Aorta (tissue), 5 donors: ENCODE measurements at places on chromosomes 7 and 10. TPM values are rescaled to one million over a fixed set of nuclear protein-coding genes. Genes with fewer than 3 reads are reported as not detected.

DNA sequence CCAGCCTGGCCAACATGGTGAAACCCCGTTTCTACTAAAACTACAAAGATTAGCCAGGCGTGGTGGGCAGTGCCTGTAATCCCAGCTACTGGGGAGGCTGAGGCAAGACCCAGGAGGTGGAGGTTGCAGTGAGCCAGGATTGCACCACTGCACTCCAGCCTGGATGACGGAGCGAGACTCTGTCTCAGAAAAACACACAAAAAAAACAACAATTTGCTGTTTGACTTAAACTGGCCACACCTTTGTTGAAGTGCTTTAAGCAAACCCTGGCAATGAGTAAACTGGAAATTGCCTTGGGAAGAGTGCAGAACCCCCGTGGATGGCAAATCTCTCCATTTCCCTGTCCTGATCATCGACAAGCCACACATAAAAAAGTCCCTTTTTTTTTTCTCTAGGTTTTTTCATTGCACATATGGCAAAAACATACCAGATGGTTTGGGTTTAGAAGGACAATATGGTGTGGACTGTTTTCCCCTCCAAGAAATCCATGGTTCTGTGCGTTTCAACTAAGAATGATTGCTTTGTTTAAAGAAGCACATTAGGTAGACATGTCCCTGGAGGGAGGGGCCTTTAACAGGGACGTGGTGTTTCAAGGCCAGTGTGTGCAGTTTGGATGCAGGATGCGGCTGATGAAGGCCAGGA is 76.9 kb downstream of the NRP1 start:
- H3K4me1 ChIP-seq: no peaks in the 10 kb centered on the region
- H3K4me3 ChIP-seq: no peak overlapping the region
- no peak for DNase-seq
- H3K27me3 ChIP-seq: no peaks in the 10 kb centered on the region
- no peak overlapping the region for H3K27ac ChIP-seq

GRCh38 chr7:108351729-108352131 is 104.5 kb downstream of the NRCAM start:
- no peak overlapping the region for H3K27ac ChIP-seq
- H3K4me3 ChIP-seq: no peak overlapping the region
- H3K36me3 ChIP-seq: no peaks in the 10 kb centered on the region
- DNase-seq: no peak
- H3K4me1 ChIP-seq: no peaks in the 10 kb centered on the region

- no peaks in the 10 kb centered on the region for H3K36me3 ChIP-seq
- H3K27me3 ChIP-seq: no peaks in the 10 kb centered on the region
- peaks cover 17% of the 10 kb centered on the region for H3K4me1 ChIP-seq
- H3K4me3 ChIP-seq: no peak overlapping the region
Observed at GRCh38 chr7:137933270-137934017, 68.4 kb downstream of the CREB3L2 start.

DNA sequence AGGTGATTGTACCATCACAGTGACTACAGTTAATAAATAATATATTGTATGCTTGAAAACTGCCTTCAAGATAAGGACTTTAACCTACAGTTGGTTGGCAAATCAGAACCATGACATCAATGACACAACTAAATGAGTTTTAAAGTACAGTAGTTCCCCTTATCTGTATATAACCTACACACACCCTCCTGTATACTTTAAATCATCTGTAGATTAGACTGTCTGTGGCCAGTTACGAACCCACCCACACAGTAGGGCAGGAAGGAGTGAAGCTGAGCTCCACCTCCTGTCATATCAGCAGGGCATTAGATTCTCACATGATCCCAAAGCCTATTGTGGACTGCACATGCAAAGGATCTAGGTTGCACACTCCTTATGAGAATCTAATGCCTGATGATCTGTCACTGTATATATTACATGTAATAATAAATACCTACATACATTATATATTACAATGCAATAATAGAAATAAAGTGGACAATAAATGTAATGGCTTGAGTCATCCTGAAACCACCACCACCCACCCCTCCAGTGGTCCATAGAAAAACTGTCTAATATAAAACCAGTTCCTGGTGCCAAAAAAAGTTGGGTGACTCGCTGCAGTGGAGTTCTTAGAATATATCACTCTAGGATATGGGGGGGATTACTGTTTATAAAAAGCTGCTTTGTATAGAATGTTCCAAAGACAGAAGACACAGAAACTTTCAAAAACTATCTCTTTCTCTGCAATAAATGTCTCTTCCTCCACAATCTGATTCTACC is 5.6 kb downstream of the TPK1 start:
- H3K27me3 ChIP-seq: no peaks in the 10 kb centered on the region
- H3K4me1 ChIP-seq: no peaks in the 10 kb centered on the region
- no peak for DNase-seq
- H3K4me3 ChIP-seq: no peak overlapping the region
- no peak overlapping the region for H3K27ac ChIP-seq

- H3K27ac ChIP-seq: no peak overlapping the region
- peak; percentile 78 for DNase-seq
- no peak overlapping the region for H3K4me3 ChIP-seq
- no peaks in the 10 kb centered on the region for H3K27me3 ChIP-seq
- H3K4me1 ChIP-seq: no peaks in the 10 kb centered on the region
- no peaks in the 10 kb centered on the region for H3K36me3 ChIP-seq
Observed at GRCh38 chr7:464454-465401, 54.9 kb downstream of the PDGFA start.

DNA sequence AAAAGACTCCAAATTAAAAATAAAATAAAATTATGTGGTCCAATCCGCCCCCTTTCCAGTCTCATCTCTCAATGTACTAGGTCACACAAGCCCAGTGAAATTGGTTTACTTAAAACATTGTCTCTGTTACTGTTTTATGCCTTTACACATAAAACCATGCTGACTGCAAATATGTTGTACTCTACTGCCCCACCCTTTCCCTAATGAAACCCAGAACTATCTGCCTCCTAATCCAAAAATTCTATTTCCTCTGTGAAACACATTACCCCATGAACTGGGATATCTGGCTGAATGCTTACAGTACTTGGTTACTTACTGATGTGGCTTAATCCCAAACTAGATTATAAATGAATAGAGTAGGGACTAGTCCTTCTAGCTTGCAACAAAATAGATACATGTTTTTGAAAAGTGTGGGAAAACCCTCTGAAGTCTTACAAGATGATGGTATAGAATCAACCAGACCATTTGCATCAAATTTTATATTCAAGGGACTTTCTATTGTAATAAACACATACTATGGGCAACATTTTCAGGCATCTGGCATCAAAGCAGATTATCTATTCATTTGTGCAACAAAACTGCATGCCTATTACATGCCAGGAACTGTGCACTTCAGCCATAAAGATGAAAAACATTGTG is 10.0 kb upstream of the KMT2E start:
- H3K4me3 ChIP-seq: no peak overlapping the region
- H3K4me1 ChIP-seq: peaks cover 2% of the 10 kb centered on the region
- H3K27me3 ChIP-seq: no peaks in the 10 kb centered on the region
- DNase-seq: no peak
- peak overlapping the region; percentile 77 for H3K27ac ChIP-seq

- H3K27me3 ChIP-seq: no peaks in the 10 kb centered on the region
- DNase-seq: no peak
- H3K4me1 ChIP-seq: no peaks in the 10 kb centered on the region
- H3K36me3 ChIP-seq: no peaks in the 10 kb centered on the region
- H3K4me3 ChIP-seq: no peak overlapping the region
- no peak overlapping the region for H3K27ac ChIP-seq
Observed at GRCh38 chr7:67604461-67605386, 608.1 kb downstream of the TYW1 start.

GRCh38 chr10:83673316-83673715 is 466.0 kb upstream of the GHITM start:
- H3K4me1 ChIP-seq: no peaks in the 10 kb centered on the region
- no peak for DNase-seq
- H3K36me3 ChIP-seq: no peaks in the 10 kb centered on the region
- H3K27ac ChIP-seq: no peak overlapping the region

DNA sequence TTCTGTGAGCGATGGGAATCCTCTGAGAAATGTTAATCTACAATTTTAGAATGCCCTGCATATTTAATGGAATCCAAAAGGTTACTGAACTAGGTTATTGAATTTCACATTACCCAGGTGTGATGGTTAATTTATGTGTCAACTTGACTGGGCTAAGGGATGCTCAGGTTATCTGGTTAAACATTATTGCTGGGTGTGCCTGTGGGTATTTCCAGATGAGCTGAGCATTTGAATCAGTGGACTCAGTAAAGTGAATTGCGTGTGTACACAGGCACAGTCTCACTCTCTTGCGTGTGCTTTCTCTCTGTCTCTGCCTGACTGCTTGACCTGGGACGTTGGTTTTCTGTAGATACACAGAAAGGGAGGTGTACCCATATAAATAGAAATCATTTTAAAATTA is 21.7 kb downstream of the RNF32 start:
- H3K36me3 ChIP-seq: no peaks in the 10 kb centered on the region
- no peak overlapping the region for H3K4me3 ChIP-seq
- H3K27ac ChIP-seq: no peak overlapping the region
- H3K27me3 ChIP-seq: no peaks in the 10 kb centered on the region
- DNase-seq: no peak

DNA sequence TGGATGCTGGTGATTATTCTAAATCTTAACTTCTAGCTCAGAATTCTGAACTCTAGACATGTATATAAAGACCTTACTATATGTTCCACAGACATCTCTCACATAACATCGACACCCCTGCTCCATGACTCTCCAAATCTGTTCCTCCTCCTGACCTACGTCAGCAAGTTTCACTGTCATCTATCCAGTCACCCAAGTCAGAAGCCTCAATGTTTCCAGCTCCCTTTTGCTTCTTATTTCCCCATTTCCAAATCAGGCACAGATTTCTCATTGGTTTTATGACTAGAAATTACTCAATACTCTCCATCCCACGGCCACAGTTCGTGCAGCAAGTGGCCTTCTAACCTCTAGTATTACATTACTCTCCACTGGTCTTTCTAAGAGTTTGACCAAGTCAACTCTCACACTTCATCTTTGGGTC is 28.5 kb downstream of the EPC1 start:
- H3K4me3 ChIP-seq: no peak overlapping the region
- no peak overlapping the region for H3K27ac ChIP-seq
- DNase-seq: no peak
- peaks cover 25% of the 10 kb centered on the region for H3K4me1 ChIP-seq

DNA sequence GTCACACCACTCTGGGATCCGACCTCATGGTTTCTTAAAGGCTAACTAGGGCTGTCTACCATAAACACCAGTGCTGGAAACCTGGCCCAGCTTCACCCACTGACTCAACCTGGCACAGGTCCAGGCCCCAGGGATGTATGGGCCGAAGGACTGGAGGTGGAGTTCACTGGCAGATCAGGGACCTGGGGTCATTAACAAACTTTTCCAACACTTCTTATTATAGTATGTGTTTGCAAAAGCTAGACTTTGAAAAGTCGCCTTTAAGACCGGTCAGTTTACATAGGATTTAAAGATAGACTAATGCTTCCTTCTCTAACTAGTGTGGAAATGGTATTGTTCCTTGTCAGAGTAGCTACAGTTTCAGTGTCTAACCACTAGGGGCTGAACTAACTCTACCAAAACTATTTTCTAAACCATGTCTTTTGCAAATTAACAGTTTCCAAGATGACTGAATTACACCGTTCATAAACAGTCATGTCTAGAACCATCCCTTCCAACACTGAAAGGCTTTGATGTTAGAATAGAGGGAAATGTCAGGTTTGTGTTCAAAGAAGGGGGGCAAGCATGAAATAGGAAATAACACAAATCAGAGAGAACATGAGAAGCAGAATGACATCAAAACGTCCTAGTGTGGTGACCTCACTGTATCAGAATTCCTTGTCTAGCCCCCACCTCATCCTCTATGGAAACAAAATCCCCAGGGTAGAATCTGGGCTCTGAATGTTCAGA is 29.7 kb downstream of the STN1 start:
- H3K4me3 ChIP-seq: no peak overlapping the region
- DNase-seq: peak; percentile 96
- H3K27me3 ChIP-seq: no peaks in the 10 kb centered on the region
- no peaks in the 10 kb centered on the region for H3K36me3 ChIP-seq
- H3K27ac ChIP-seq: peak overlapping the region; percentile 60

DNA sequence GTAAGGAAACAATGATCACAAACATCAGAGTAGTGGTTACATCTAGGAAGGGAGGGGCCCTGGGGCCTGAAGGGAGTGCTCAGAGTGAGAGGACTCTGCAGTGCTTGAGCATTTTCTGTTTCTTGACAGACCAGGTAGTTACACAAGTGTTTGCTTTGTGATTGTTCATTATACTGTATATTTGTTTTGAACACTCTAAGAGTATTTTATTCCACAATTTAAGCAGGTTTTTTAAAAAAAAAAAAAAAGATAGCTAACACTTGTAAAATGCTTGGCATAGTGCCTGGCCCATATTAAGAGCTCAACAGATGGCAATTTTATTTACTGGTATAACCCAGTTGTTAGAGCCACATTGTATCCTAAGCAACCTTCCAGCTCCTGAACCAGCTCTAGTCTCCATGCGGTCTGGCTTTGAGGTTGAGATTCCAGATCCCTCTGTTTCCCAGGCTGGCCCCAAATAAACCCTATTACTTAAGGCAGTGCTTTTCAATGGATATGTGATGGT is 20.1 kb upstream of the ATXN7L1 start:
- H3K4me1 ChIP-seq: no peaks in the 10 kb centered on the region
- no peak for DNase-seq
- H3K27ac ChIP-seq: no peak overlapping the region
- no peaks in the 10 kb centered on the region for H3K27me3 ChIP-seq
- no peaks in the 10 kb centered on the region for H3K36me3 ChIP-seq

- H3K4me3 ChIP-seq: no peak overlapping the region
- no peaks in the 10 kb centered on the region for H3K4me1 ChIP-seq
- no peak for DNase-seq
- no peak overlapping the region for H3K27ac ChIP-seq
- H3K36me3 ChIP-seq: no peaks in the 10 kb centered on the region
Observed at GRCh38 chr7:76151932-76152331, 49.8 kb upstream of the SRRM3 start.

- H3K27ac ChIP-seq: no peak overlapping the region
- DNase-seq: no peak
- no peaks in the 10 kb centered on the region for H3K4me1 ChIP-seq
- no peaks in the 10 kb centered on the region for H3K27me3 ChIP-seq
- H3K4me3 ChIP-seq: no peak overlapping the region
Observed at GRCh38 chr10:99456931-99457288, 26.5 kb upstream of the GOT1 start.

DNA sequence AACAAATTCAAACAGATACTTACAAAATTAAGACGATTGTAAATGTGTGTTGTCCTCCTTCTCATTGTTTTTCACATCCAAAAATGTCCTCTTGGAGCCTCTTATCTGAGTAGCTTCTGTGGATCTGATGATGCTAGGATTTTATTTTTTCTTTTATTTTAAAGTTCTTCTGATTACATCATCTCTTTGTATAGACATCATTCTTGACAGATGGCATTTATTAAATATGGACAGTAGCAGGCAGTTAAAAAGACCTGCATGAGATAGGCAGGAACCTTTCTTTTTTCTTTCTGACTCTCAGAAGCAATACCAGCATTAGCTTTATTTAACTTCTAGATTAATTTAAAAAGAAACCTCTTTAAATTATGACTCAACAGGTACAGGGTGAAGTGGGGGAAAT is at the start of gene RPA3:
RPA3 (minus strand) TSS at position 116 of the 400 bp plus-strand sequence. CDS start 78,189 bp downstream, outside the sequence.
- H3K36me3 ChIP-seq: peaks cover 6% of the 10 kb centered on the region
- no peak for DNase-seq
- H3K4me3 ChIP-seq: no peak within 1 kb of the TSS

Gene C10orf67
- not detected for total RNA-seq

Gene CYP3A7
- not detected for total RNA-seq

Gene CALML3
- not detected for total RNA-seq

Gene PTPRZ1
- 2.7 TPM for total RNA-seq

Gene HOXA7
- total RNA-seq: 9.3 TPM

Gene IDI1
- 39.3 TPM for total RNA-seq

Gene ACTR3C
- 5.2 TPM for total RNA-seq

Gene NOLC1
- 35.9 TPM for total RNA-seq

Gene PILRA
- total RNA-seq: 21.5 TPM

Gene C10orf105
- total RNA-seq: 0.42 TPM

Gene ANKRD30A
- total RNA-seq: not detected

Gene CCDC146
- 8.9 TPM for total RNA-seq

Gene CLRN3
- total RNA-seq: not detected
